Prostate gland (tissue), 2 donors: ENCODE measurements at places on chromosomes 6 and 20.

DNA sequence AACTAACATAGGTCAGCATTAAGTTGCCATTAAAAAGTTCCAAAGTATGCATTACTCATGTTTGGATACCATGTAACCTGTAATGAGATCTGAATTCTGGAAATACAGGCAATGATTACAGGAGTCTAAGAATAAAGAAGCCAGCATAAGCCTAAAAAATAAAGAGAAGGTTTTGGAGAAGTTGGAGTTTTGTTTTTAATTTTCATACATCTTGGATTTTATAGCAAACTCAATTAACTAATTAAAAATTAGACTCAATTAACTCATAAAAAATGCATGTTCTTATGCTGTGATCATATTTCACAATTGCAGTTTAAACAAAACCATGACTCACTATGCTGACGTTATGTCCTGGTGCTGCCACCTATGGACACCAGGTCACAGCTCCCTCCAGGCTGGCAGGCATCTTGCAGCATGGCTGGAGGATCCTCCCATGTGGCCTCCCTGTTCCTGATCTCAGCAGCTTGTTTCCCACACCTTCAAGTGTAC is 648.8 kb upstream of the AGPAT4 start:
- no peak overlapping the region for H3K4me3 ChIP-seq
- no peak overlapping the region for H3K27ac ChIP-seq
- H3K36me3 ChIP-seq = no peaks in the 10 kb centered on the region

DNA sequence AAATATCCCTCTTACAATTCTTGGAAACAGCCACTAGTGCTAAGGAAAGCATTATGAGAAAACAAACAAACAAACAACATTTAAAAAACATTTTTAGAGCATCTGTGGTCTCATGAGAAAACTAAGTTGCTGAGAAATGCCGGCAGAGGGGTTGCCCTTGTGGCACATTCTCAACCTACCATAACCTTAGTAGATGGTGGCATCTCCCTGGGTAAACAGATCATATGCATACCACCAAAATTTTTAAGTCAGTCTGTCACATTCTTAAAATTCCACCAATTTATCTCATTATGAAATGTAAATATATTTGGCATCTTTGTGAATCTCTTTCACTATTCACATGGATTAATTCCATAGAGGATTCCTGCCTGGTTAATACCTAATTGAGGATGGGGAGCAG is 575.7 kb upstream of the MARCKS start:
- H3K4me3 ChIP-seq = no peak overlapping the region
- H3K27me3 ChIP-seq = no peaks in the 10 kb centered on the region
- H3K36me3 ChIP-seq = no peaks in the 10 kb centered on the region
- no peaks in the 10 kb centered on the region for H3K4me1 ChIP-seq

DNA sequence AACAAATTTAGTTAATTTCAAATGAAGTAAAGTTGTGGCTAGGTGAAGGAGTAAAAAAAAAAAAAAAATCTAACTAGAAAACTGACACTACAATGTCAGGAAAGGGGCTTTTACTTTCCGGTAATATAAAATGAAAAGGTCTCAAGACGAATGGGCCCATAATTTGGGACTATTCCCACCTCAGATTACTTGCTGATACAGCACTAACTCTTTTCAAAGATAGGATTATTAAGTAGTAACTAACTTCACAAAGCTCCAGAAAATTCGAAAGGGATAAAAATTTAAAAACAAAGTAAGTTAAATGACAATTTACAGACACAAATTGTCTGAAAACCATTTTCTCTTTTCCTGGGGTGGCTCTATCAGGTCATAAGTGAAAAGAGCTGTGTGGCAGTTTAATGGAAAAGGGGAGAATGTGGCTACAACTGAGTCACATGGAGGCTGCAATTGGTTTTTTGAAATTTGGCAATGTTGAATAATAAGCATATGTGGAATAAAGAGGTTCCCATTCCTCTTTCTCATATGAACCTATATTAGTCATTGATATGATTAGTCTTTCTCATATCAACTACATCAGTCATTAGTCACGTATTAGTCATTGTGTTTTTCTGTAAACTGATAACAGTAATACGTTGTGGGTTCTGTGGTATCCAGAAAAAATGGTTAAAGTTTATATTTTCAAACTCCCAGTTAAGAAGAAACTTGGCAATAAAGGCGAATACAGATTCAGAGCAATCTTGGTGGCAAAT is 78.0 kb downstream of the RWDD2A start:
- no peak overlapping the region for H3K27ac ChIP-seq
- H3K4me1 ChIP-seq = no peaks in the 10 kb centered on the region
- H3K4me3 ChIP-seq = no peak overlapping the region
- no peak for DNase-seq

DNA sequence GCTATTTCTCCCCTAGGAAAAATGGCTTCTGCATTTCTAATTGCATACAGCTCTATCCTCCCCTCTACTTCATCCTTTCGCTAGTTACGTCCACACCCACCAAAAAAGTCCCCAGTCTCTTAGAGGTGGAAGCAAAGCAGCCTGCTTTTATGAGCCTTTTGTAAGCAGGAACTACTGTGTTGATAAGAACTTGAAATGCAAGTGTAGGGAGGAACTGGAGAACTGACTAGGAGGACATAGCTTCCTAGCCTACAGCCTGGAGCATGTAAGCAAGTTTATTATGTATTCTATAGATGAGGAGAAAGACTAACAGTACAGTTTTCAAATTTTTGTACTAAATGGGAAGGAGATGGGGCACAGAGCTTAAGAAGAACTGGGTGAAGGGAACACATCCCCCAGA is 10.3 kb downstream of the ARHGAP18 start:
- H3K27me3 ChIP-seq = no peaks in the 10 kb centered on the region
- H3K36me3 ChIP-seq = no peaks in the 10 kb centered on the region
- DNase-seq = no peak

DNA sequence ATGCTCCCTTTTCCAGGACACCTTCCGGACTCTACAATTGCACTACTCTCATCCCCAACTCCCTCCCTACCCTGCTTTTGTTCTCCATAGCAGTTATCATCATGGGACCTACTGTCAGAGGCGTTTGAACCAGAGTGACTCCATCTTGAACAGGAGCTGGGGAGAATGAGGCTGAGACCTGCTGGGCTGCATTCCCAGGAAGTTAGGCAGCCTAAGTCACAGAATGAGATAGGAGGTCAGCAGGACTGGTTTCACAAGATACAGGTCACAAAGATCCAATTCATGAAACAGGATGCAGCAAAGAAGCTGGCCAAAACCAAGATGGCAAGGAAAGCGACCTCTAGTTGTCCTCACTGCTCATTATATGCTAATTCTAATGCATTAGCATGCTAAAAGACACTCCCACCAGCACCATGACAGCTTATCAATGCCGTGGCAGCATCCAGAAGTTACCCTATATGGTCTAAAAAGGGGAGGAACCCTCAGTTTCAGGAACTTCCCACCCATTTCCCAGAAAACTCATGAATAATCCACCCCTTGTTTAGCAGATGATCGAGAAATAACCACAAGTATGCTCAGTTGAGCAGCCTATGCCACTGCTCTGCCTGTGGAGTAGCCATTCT is 15.6 kb downstream of the SLC13A3 start:
- H3K27ac ChIP-seq = no peak overlapping the region
- H3K4me3 ChIP-seq = no peak overlapping the region
- H3K36me3 ChIP-seq = no peaks in the 10 kb centered on the region

DNA sequence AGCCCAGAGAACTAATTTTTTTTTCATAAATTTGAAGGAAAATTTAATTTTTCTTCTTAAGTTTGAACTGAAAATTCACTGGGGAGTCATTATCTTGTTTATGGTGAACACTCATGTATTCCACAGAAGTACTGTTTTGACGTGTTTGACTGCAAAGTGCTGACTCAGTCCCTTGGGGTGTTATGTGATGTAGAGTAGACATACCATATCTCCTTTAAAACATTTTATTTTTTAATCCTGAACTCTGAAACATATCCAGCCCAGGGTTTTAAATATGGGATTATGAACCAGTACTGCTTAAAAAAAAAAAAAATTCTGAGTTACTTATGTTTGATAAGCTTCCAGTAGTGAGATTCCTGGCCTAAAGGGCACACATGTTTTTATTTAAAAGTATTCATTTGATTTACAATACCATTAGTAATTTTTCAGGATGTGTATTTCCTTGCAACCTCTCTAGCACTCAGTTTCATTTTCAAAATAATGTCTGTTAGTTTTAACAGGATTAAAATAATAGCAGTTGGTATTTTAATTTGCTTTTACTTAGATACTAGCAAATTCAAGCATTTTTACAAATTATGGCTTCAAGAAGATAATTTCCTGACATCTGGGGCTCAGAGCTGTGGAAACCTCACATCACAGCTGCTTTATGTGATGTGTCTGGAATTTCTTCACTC is 81.7 kb upstream of the PDE10A start:
- no peak overlapping the region for H3K27ac ChIP-seq
- no peak for DNase-seq
- H3K27me3 ChIP-seq = no peaks in the 10 kb centered on the region
- no peaks in the 10 kb centered on the region for H3K36me3 ChIP-seq
- H3K4me3 ChIP-seq = no peak overlapping the region

DNA sequence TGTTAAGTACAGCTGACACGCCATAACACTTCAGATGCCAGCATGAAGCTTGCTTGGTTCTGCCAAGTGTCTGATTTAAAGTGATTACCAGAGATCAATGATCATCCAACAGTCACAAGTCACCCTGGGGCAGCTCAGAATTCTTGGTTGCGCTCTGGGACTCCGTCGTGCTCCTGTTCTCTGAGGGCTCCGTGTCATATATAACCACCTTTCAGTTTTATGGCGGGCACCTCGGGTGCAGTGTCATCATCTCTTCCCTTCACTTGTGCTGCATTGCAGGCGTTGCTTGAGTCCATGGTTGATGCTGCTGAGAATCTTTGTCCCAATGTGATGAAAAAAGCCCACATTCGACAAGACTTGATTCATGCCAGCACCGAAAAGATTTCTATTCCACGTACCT is 101.4 kb upstream of the SCGN start:
- no peak overlapping the region for H3K27ac ChIP-seq
- no peak overlapping the region for H3K4me3 ChIP-seq

GRCh38 chr20:58996226-58996611 is 10.8 kb downstream of the CTSZ start:
- peaks cover 16% of the 10 kb centered on the region for H3K36me3 ChIP-seq
- H3K4me1 ChIP-seq = no peaks in the 10 kb centered on the region
- H3K27ac ChIP-seq = no peak overlapping the region
- DNase-seq = no peak
